RCC 7860 (cell line): ENCODE measurements at places on chromosomes 3 and 15.

- DNase-seq, result no peak
Observed at GRCh38 chr3:195261925-195262324, 9.0 kb downstream of the XXYLT1 start.

DNA sequence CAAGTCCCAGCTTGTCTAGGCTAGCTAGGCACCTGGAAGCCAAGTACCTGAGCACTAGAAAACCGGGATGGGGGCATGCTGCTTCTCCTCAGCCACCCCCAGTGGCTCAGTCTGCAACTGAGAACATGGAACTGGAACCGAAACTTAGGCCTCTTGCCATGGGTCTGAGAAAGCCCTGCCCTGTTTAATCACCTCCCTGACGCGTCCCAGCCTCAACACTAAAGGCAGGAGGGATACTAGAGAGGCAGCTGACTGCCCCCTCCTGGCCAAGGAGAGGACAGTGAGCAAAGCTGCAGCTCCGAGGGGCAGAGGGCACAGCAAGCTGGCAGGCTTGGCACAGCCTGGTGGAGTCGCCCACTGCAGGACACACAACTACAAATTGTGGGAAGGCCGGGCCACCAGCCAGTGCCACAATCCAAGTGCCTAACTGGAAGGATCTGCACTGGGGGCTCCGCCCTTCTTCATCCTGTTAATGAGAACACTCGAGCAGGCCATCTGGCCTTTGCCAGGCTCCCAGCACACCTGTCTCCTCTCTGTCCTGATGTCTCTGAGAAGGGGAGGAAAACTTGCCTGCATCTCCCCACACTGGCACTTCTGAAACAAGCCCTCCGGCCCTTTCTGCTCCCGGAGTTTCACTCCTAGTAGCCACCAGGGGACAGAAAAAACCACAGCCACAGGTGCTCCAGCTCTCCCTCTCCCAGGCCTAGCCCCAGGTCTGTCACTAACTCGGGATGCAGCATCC is 53.7 kb downstream of the BDH1 start:
- DNase-seq, result peak; percentile 70

DNA sequence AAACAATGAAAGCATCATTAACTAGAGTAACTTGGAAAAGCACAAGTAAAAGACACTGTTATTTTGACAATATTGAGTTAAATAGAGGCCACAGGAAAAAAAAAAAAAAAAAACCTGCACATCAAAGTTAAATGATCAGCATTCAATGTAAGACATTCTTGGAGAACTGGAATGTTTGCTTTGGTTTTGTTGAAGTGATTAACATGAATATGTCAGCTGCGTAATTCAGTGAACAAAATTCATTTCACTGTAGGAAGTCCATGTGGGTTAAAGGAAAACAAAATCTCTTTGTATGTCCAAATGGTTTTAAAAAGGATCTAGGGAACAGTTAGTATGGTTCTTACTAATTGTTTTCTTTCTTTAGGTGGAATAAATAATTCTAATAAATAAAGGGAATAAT is 252.8 kb upstream of the CNTN6 start:
- DNase-seq, result no peak

- no peak for DNase-seq
Observed at GRCh38 chr3:197749315-197749600, 425 bp upstream of the FYTTD1 start.
